CD4-positive, alpha-beta T cell treated with Interleukin-17A for 4 hours (primary cell): ENCODE measurements at places on chromosomes 3 and 15.

GRCh38 chr3:86046436-86047136 is 944.4 kb downstream of the VGLL3 start:
- no peak for DNase-seq

DNA sequence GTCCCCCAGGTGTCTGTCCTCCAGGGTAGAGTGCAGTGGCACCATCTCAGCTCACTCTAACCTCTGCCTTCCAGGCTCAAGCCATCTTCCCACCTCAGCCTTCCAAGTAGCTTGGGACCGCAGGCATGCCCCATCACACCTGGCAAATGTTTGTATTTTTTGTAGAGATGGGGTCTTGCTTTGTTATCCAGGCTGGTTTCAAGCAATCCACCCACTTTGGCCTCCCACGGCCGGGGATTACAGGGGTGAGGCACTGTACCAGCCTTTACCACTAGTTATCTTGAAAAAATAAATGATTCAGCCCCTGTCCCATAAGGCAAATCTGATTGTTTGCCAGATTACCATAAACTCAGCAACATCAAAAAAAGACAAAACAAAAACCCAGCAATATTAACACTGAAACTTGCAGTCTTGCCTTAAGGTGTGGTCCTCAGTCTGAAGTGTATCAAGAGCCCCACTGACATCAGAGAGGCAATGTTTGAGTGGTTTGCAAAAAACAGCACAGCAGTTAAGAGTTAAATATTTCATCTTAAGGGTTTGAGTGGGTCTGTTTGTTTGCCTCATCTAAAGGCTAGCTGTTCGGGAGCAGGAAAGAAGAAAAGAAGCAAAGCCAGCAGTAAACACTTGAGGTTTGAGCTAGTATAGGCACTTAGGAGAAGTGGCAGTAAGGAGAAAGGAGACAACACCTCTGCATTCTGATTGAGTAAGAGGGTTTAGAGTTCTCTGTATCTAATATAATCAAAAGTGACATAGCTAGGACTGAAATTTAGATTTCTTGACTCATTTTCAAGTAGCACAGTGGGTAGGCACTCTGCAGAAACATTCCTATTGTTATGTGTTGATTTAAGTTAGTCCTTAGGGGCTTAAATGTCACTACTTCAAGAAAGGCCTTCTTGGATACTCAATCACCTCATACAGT is 26.3 kb upstream of the EDEM1 start:
- DNase-seq: no peak

- no peak for DNase-seq
Observed at GRCh38 chr15:25094519-25094918, 139.7 kb downstream of the SNRPN start.

DNA sequence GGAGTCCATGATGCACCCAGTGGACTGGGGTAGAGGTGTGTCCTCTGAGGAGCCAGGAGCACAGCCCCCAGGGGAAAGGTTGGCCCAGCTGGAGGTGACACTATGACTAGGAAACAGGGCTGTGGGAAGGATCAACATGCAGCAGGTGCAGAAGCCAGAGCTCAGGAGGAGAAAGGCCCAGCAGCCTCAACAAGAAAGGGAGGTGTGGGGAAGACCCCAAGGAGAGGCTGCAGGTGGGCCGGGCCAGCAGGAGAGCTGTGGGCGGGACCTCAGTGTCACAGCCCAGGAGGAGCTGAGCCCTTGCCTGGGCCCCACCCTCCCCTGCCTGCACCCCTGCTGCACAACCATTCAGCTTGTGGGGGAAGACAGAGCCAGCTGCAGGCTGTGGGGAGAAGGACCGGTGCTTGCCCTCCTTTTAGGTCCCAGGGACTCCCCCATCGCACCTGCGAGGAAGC is 18.4 kb upstream of the KLF13 start:
- DNase-seq: peak; percentile 22

DNA sequence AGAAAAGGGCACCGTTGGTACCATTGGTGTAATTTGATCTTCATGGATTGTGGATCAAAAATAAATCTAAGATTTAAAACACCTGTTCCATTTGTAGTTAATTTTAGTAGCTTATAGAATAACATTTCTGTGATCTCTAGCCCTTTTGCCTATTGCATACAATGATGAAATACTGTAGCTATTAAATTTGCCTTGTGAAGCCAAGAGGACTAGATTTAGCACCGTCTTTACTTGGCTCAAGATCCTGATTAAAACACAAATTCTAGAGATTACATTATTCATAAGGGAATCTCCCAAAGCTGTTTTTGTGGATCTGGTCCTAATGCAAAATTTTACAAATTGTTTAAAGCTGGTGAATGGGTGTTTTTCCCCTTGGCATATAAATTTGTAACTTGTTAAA is 8.2 kb downstream of the TBC1D23 start:
- no peak for DNase-seq
